Naive thymus-derived CD8-positive, alpha-beta T cell (primary cell): ENCODE measurements at places on chromosomes 11 and 22.

DNA sequence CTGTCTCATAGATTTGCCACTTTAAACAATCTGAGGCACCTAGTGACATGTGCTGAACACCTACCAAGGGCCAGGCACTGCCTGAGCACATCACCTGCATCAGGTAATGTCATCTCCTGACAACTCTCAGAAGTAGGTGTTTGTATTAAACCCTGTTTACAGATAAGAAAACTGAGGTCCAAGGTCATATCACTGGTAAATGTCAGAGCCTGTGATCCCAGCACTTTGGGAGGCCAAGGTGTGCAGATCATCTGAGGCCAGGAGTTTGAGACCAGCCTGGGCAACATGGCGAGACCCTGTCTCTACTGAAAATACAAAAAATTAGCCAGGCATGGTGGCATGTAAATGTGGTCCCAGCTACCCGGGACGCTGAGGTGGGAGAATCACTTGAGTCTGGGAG lies 39.1 kb upstream of the ACCSL start:
- DNase-seq = no peak

- DNase-seq = peak; percentile 61
Observed at GRCh38 chr11:46315033-46315738, 32.1 kb upstream of the DGKZ start.

DNA sequence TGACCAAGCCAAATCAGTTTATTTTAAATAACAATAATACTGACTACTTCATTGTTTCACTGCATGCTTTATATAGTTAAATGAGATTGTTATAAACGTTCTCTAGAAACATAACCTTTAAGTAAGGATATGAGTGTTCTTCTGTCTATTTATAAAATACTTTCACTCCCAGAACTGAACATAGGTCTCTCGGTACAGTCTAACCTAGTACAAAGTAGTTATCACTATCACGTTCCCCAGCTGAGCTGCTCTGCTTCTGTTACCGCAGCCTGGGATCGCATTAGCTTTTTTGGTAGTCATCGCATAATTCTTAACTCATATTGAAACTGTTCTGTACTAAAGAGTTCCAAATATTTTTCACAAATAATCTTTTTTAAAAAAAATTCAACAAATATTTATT lies 143.6 kb downstream of the WNT11 start:
- no peak for DNase-seq

DNA sequence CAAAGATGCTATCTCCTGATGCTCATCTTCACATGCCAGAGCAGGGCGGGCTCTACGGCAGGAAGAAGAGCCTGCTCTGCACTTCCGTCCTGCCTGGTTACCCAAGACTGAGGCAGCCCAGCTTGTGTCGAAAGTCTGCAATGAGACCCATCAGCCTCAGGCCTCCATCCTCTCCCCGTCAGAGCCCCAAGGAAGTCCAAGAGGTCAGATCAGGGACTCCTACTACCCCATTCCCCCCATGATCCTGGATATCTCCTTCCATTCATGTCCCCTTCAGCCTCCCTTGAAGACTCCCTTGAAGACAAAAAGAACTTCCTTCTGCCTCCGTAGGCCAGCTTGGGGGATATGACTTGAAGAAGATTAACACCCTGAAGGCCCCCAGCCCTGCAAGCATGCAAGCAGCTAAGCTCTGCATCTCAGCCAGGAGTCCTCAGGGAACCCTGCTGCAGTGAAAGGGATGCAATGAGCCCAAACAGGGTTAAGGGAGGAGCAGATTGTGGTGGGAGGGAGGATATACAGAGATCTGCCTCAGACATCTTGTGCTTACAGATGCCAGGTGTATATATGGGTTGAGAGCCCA lies 85.6 kb downstream of the TRIM29 start:
- no peak for DNase-seq
